A172 (cell line): ENCODE measurements at places on chromosomes 5 and 9. TPM values are rescaled to one million over a fixed set of nuclear protein-coding genes. Genes with fewer than 3 reads are reported as not detected.

DNA sequence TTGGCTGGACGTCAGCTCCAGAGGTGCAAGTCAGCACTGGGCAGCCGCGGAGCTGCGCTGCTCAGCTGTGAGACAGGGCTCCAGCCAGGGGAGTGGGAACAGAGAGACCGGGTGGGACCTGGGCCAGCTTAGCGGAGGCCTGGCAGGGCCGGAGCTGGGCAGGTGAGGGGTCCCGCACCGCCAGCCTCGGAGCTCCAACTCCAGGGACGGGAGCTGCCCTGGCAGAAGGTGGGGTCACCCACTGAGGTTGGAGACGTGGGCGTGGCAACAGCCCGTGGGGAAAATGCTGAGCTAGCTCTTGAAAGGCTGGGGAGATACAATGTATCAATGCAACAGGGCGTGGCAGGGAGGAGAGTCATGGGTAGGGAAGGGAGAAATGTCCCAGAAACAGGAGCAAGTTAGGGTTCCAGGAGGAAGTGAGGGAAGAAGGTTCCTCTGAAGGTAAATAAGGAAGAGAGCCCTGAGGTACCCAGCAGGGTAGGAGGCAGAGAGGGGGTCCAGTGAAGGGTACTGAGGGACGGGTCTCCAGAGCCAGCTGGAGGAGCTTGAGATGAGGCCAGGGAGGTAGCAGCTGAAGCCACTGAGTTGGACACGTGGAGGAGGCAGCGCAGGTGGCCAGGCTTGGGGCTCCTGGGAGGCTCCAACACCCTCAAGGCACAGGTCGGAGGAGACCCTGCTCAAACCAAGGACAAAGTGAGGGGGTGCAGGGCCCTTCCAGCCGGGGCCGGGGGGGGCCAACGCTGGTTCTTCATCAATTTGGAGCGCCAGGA lies 736 bp upstream of the NKD2 start:
- DNase-seq = no peak

GRCh38 chr5:108661024-108661423 lies 86.7 kb upstream of the FER start:
- no peak for DNase-seq

GRCh38 chr9:77810637-77811119 lies 162.6 kb upstream of the GNA14 start:
- no peak for DNase-seq

GRCh38 chr5:64595031-64595855 lies 89.4 kb downstream of the RGS7BP start:
- no peak for DNase-seq

DNA sequence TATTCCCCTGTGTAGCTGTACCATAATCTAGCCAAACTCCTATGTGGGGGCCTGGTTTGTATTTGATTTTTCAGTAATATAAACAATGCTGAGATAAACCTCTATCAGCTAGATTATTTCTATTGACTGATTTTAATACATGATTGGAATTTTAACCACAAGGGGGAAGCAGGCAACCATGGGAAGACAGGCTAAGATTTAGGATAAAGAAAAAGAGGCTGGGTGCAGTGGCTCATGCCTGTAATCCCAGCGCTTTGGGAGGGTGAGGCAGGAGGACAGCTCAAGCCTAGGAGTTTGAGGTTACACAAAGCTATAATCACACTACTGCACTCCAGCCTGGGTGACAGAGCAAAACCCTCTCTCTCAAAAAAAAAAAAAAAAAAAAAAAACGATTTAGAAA lies 18.1 kb upstream of the GPX3 start:
- peak; percentile 35 for DNase-seq

SV2C gene
- not detected in 2 replicates for total RNA-seq

GRCh38 chr9:105296445-105296844 lies 52.0 kb downstream of the SLC44A1 start:
- DNase-seq = no peak

DNA sequence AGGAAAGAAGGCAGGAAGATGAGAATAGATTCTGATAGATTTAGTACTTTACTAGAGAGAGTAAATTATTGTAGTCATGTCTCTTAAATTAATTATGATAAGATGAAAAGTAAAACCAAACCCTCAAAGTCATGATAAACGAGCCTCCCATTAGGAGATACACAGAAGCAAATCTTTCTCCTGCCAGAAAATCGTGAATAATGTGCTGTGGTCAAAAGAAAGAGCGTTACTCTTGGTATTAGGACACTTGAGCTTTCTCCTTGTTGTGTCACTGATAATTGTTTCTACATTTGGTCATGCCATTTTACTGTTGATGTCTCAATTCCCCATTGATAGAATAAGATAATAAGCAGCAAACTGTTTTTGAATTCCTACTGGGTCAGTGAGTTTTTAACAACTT lies 562.8 kb upstream of the TLE4 start:
- no peak for DNase-seq

GRCh38 chr5:149221326-149221725 lies 50.3 kb upstream of the AFAP1L1 start:
- DNase-seq = no peak

DNA sequence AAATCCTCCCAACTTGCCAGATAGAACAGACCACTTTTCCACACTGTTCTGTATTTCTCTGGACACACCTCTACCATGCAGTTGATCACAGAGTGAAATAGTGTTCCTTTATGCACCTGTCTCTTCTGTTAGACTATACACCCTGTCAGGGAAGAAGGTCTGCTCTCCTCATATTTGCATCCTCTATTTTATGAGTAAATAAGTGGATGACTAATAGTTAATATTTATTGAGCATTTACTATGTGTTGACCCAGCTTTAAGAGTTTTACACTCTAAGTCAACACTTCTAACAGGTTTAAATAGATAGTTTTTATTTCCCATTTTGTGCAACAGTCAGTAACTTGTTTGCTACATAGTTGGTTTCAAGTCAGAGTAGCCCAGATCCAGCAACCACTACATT lies 452.8 kb upstream of the MPDZ start:
- no peak for DNase-seq

CTXN3 gene
- not detected in 2 replicates for total RNA-seq

DNA sequence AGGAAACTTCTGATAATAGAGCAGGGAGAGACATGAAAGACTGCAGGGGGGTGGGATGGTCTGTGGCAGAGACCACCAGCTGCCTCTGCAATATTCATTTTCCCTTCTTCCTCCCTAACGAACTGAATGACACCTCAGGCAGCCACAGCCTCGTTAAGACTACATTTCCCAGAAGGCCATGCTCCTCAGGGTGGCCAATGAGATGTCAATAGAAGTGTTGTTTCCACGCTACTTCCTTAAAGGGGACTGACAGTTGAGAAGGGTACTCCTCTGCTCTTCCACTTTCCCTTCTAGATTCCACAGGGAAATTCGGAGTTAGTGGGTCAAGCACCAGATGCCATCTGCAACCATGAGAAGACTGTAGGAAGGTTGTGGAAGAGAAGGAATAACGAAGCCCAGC lies 52.0 kb upstream of the DAPK1 start:
- peak; percentile 44 for DNase-seq

DNA sequence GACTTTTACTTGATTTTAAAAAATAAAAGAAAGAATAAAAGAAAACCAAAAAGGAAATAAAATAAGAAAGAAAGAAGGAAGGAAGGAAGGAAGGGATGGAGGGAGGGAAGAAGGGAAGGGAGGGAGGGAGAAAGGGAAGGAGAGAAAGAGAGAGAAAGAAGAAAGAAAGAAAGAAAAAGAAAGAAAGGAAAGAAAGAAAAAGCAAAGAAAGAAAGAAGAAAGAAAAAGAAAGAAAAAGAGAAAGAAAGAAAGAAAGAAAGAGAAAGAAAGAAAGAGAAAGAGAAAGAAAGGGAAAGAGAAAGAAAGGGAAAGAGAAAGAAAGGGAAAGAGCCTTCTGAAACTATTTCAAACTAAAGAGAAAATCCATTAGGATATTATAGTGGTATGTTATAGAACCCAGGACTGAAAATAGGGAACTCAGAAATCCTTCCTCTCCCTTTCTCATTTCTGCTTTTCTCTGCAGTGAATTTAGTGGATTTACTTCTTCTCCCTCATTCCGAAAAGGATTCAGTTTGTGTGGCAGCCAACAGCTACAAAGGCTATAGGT lies 414.7 kb upstream of the CCNG1 start:
- no peak for DNase-seq

- no peak for DNase-seq
These were observed 40.7 kb downstream of the ASTN2 start for GRCh38 chr9:117374076-117374725.

DNA sequence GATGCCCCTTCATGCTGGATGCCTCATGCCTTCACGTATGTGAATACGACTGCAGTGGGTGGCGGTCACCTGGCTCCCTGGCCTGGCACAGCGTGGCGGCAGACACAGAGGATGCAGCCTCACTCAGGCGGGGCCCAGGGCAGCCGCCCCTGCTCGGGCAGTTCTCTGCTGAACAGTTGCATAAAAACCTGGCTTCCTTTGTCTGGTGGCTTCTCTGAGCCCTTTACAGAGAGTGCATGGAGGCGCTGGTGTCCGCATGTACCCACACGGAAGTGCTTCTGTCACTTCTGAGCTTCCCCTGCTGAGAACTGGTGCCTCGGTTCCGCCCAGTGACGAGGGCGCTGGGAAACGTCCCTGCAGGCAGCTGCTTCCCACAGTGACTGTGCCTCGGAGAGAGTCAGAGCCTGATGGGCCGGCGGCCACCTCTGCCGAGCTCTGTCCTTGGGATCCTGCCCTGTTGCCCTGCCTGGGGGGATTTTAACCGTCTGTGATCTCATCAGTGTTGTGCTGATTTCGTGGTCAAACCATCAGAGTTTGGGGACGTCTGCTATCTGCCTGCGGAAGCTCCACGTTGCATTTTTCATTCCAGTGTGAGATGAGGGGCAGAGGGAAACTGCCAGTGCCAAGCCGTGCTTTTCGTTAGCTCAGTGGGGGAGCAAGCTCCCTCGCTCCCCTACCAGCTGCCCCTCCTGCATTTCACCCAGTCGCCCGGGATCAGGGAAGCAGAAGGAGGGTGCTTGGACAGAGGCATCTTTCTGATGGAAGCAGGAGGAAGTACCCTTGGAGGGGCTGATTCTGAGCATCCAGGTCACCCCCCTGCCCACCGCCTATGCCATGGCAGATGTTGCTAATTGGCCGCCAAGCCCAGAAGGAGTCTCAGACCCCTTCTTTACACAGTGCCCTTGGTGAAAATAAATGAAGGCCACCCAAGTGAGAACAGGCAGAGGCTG lies 153.0 kb upstream of the COL5A1 start:
- DNase-seq = no peak

DNA sequence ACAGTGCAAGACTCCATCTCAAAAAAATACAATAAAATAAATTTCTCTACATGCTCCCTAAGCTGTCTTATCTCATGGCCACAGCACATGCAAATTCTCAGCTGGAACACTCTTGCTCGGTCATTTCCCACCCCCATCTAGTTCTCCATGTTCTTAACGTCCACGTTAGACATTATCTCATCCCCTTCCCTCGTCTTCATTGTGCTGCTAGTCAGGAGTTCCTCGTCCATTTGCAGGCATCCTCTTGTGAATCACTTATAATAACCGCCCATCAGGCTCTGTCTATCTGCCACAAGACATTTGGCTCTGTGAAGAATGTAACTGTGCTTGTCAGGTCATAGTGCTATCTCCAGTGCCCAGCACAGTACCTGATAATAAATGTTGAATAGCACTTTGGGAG lies 32.9 kb upstream of the GOLGA1 start:
- no peak for DNase-seq

GRM6 gene
- total RNA-seq = not detected in 2 replicates

LCN15 gene
- total RNA-seq = not detected in 2 replicates

PGM5 gene
- total RNA-seq = not detected in 2 replicates

DNA sequence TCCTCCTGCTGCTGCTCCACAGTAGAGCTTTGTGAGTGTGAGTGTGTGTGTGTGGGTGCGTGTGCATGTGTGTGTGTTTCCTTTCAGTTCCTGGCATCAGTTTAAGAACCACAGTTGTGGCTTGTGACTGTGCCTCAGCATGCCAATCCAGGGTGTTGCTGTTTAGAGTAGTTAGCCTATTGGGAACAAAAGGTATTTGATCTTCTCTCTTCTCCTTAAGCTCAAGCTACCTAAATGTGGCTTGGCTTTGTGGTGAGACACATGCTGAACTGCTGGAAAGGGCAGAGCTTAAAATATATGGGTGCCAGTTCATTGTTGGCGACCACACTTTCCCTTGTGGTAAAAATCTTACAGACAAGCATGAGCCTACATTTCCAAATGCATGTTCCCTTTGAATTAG lies 116.6 kb upstream of the BNC2 start:
- no peak for DNase-seq

DNA sequence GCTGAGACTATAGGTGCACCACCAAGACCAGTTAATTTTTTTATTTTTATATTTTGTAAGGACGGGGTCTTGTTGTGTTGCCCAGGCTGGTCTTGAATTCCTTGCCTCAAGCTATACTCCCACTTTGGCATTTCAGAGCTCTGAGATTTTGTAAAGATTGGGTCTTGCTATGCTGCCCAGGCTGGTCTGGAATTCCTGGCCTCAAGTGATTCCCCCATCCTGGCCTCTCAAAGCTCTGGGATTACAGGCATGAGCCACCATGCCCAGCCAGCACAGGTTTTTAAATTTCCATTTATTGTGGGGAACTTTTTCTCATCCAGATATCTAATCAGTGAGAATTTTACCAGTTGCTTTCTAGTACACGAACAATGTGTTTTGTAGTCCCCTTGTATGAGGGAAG lies 156.1 kb upstream of the VLDLR start:
- no peak for DNase-seq

DNA sequence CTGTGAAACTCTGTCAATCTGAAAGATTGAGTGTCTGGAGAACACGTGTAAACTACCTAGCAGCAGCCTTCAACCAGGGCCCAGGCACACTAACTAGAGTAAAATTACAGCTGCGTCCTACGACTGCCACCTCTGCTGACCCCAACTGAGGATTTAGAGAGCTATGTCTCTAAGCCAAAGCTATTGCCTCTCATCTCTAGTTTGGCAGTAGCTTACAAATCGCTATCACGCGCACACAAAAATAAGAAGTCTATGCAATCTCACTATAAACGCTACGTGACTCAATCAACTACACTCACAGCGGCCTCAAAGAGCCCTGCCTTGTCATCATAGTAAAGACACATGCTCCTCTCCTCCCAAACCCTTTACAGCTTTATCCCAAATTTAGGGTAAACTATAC lies 8.7 kb downstream of the PPP6C start:
- no peak for DNase-seq

DNA sequence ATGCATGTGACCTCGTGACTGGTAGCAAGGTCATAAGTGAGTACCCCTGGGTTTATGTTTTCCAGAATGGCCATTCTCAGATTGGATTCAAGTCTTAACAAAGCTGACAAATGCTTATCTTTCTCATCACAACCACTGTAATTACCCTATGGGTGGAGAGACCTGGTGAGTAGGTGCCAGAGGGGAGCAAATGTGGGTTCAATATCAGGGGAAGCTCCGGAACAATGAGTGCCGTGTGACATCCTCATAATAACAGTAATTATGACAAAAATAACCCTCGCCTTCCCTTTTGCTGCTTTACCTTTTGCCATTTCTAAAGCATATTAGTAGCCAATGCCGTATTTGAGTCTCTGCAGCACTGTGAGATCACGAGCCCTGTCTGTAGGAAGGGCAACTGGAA lies 95.9 kb downstream of the NSG2 start:
- no peak for DNase-seq

PCDHB13 gene
- total RNA-seq = 1.1 TPM in 2 replicates

SVEP1 gene
- 0.07 TPM in 1 of 2 replicates, not detected in the other for total RNA-seq

CDH12 gene
- total RNA-seq = 0.47 and 2.2 TPM in 2 replicates

- no peak for DNase-seq
These were observed 4.0 kb downstream of the ISL1 start for GRCh38 chr5:51386916-51387883.
